ENCODE measurements at places on chromosomes 7 and 10.

GRCh38 chr10:5457741-5458140, 41.6 kb downstream of the CALML5 start:
- no peak for DNase-seq

DNA sequence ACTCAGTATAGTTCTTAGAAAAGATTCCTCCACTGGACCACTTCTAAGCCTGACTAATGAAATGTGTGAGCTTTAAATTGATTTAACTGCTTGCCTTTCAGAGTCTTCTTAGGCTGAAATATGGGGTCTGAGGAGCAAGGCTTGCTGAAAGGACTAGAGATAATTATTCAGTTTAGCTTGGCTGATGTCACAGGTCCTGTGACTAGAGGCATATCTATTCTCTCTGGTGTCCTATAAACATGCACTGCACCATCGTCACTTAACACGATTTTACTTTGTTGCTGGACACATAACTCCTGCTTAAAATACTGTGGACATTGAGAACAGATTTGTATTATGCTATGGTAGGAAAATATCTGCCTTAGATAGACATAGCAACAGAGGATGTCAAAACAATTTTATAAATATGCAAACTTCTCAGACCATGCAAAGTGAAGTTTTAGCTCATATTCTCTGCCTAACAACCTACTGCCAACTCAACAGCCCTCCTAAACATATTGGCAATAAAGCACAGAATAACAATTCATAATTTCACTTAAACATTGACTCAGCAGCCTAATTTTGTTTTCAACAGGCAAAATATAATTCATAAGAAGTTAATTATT, 80.2 kb downstream of the RNF133 start:
- no peak for DNase-seq

DNA sequence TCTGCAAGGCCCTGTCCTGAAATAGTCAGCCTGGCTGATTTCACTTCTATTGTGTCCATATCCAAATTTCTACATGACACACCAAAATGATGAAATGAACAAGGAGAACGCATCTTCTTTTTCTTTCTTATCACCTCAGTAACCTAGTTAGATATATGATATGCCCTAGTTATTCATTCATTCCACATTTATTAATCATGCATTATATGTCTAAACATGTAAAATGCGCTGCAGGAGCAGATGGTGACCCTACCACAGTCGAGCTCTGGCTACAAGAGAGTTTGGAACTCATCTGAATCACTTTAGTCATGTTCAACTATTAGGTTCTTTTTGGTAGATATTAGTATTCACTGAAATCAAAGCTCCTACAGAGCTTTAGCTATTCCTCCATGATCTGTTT, 31.8 kb upstream of the VPS41 start:
- no peak for DNase-seq

- no peak for DNase-seq
Observed at GRCh38 chr10:1156616-1156886, 100.4 kb downstream of the WDR37 start.

DNA sequence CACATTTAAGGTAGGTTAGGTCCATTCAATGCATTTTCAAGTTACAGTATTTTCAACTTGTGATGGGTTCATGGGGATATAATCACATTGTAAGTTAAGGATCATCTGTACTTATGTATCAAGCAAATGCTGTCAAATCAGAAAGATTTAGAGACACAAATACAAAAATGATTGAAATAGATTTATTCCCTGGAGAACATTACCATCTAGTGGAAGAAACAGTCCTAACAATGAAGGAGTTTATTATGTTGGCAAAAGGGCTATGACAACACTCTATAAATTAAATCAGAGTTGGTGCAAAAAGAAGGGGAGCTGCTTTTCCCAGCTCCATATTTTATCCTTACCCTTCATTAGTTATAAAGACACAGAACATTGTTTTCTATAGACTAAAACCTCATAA, 69.0 kb downstream of the PRSS58 start:
- no peak for DNase-seq

DNA sequence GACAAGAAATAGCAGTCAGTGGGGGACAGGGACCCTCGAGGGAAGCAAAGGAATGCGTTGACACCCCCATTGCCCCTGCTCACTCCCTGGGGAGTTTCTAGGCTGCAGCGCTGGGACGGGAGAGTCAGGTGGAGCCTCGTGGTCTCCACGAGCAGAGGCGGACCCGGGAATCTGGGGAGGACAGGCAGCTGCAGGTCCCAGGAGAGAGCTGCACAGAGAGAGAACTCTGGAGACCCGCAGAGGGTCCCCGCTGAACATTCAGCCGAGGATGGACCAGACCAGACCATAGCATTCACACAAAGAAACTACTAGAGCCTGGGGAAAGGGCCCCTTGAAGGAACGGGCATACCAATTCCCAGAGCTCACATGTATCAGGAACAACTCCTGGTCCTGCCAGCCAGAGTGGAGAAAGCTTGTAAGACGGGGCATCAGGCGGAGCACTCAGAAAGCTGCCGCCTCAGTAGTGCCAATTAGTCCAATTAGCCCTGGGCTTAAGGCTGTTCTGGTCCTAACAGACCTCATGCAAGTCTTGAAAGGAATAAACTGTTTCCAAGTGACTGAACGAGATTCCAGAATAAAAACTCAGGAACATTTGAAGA, 966.7 kb upstream of the ZNF722 start:
- no peak for DNase-seq

DNA sequence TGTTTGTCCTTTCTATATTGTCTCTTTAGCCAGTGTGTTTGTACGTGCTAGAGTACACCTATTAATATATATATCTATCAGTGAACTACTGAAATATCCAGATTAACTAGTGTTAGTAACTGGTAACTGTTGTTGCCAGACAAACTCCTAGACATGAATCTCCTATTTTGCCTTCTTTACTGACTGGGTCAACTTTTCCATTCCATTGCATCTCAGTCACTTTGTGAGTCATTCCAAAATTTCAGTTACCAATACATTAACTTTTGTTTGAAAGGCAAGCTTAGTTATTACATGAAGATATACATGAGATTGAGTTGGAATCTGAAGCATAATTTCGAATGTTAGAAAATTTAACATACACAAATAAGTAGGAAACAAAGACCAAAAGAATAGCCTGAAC, 51.4 kb downstream of the BTAF1 start:
- DNase-seq, result no peak

DNA sequence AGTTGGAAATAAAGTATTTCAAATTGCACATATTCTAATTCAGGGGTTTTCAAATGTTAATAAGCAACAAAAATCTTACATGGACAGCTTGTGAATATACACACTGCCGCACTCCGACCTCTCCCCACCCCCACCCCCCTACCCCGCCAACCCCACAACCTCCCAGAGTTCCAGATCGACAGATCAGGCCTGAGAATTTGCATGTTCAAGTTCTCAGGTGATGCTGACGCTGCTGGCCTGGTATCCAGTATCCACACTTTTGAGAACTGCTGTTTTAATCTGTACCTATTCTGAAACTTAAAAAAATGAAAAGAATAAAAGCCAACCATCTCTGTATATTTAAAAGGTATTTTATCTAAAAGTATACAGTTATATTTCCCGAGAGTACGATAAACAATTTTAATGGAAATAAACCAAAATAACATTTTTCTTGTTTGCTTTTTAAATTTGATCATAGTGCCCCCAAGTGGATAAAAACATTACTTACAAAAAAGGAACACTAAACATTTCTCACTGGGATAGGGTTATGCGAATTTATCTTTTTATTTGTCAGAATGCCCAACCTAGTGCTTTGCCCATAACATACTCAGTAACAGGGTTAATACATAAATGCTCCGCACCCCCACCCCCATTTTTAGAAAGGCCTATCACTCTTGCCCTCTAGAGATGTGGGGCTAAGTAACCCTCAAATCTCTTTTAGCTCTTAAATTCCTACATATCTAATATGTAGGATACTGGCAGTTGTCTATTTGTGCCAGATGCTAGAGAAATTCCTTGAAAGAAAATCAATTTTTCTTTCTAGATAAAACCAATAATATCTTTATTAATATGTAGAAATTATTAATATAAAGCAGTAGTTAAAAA, 166.3 kb downstream of the RNF133 start:
- peak; percentile 2 for DNase-seq

GRCh38 chr7:22726345-22726906, 574 bp upstream of the IL6 start:
- DNase-seq, result peak; percentile 80

- DNase-seq, result no peak
Observed at GRCh38 chr10:103442031-103442461, 10.1 kb downstream of the CALHM2 start.

GRCh38 chr7:76296743-76297740, 5.4 kb upstream of the HSPB1 start:
- no peak for DNase-seq

DNA sequence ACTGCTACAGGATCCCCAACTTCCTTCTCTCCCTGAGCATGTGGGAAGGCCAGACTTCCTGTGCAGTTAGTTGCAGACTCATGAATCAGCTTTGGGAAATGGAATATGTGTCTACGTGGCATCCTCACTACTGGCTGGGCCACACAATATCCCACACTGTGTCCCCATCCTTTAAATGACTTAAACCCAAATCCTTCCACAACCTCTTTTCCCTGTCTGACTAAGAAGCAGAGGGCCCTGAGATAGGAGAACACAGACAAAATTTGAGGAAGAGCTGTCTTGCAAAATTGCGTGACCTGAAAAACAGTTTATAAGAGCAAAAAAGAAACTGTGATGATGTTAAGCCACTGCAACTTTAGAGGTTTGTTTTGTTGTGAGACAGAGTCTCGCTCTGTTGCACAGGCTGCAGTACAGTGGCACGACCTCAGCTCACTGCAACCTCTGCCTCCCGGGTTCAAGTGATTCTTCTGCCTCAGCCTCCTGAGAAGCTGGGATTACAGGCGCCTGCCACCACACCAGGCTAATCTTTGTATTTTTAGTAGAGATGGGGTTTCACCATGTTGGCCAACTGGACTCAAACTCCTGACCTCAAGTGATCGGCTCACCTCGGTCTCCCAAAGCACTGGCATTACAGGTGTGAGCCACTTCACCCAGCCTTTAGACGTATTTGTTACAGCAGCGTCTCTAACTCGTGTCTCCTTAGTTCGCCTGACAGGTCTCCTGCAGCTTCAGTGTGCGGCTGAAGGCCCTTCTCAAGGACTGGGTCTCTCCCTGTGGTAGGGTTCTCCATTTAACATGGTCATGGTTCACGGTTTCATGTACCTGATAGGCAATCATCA, 46.9 kb upstream of the SFMBT2 start:
- DNase-seq, result no peak

GRCh38 chr7:92768501-92769393, 67.6 kb downstream of the CDK6 start:
- peak; percentile 48 for DNase-seq

DNA sequence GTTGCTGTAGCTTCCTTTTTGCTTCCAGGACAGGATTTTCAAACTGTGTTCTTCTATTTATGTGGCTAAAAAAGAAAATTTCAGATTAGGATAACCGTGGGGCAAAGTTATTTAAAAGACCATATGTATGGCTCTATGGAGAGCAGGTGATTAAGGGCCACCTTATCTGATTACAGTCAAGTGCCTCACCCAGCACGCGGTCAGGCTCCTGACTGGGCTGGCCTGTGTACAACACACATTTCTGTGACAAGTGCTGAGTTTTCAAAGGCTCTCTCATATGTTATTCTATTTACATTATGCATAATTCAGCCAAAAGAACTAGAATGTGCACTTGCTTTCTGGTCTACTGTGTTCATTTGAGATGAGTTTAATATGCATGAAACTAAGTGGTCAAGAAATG, 547.4 kb downstream of the PHTF2 start:
- DNase-seq, result no peak

- no peak for DNase-seq
Observed at GRCh38 chr10:73887294-73888039, 13.1 kb upstream of the CAMK2G start.

DNA sequence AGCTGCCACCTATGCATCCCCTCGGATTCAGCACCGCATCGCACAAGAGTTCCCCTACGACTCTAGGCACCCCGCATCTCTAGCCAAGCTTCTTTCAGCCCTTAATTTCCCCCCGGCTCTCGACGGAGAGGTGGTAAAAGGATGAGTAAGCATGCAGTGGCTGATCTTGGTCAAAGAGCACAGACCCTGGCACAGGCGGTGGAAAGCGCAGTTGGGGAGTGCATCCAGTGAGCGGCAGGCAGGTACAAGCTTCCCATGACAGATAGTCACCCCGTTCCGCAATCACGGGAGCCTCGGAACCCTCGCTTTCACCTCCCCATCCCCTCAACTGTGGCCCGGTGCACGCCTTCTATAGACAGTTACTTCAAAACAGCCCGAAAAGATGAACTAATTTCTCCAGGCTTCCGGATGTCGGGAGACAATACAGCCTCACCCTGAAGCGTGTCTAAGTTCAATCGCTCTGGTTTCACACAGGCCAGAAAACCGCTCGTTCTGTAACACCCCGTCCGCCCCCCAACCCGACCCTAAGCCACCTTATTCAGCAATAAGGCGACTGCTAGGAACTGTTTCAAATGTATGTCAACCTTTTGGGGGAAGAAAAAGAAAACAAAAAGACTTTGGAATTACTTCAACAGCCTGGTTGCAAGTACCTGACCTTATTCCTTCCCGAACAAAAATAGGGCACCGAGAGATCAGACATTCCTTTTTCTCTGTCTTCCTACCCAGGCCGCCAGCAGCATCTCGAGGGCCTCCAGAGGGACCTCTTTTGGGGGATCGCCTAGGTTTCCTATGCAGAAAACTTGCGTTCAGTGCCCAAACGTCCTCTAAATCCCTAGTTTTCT, 1.4 kb downstream of the RHEB start:
- peak; percentile 46 for DNase-seq

- DNase-seq, result no peak
Observed at GRCh38 chr10:65377687-65378086, 1548.1 kb upstream of the LRRTM3 start.

- no peak for DNase-seq
Observed at GRCh38 chr7:24871770-24872169, 108.2 kb downstream of the OSBPL3 start.

DNA sequence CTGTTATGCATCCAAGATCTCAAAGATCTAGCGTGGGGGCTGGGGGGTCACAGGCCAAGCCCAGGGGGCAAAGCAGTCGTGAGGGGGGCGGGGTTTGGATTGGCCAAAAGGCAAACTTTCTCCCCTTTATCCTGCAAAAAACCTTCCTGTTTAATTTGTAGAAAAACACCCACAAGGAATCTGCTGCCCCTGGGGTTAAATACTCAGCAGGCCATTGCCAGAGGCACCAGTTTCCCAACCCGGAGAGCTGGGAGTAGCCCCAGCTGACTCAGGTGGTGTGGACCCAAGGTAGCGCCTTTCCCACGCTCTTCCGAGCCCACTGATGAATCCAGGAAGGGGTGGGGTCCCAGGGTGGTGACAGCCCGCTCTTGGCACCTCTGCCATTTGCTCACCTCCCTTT, 21.4 kb downstream of the KCP start:
- no peak for DNase-seq

DNA sequence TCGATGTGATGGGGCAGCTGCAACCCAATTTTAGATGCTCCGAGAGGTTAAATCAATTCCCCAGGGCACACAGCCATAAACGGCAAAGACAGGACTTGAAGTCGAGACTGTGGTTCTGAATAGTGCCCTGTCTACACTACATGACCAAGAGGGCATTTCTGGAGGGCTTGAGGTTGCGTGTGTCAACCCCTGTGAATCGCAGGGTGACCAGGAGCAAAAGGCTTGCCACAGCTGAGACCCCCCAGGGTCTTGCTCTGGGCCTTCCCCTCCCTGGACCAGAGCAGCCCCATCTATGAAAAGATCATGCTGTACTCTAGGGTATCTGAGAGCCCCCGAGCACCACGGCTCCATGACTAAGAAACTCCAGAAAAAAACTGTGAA, 26.8 kb upstream of the RASGEF1A start:
- DNase-seq, result peak; percentile 12

GRCh38 chr7:67438198-67438882, 441.7 kb downstream of the TYW1 start:
- DNase-seq, result no peak

- DNase-seq, result no peak
Observed at GRCh38 chr7:1055956-1056784, 11.8 kb downstream of the GPR146 start.
